ENCODE measurements at places on chromosomes 5 and 9.

DNA sequence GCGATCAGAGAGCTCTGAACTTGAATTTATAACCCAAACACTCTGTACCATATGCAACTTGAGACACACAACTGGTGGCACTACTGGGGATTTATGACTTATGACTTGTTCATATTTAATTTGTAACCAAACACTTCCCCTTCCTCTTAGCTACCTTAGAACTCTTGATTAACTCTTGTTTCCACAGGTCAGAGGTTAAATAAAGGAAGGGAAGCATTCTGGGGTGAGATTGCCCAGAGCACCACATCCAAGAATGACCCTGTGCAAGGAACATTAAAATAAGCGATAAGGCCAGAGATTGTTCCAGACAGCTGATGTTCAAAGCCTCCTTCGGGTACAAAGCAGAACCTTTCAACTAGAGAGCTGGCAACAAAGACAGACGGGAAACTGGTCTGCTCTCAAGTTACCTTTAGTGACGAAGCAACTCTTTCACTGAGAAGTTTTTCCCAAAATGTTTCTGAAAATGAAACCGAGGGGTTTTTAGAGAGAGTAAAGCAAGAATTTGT, 242.6 kb downstream of the DENND1A start:
- no peak for DNase-seq

GRCh38 chr5:168819004-168819621, 239.9 kb upstream of the PANK3 start:
- no peak for DNase-seq

GRCh38 chr5:73496984-73497457, 1.2 kb upstream of the BTF3 start:
- peak; percentile 50 for DNase-seq

- DNase-seq, result no peak
These were observed 146.4 kb downstream of the GADD45G start for GRCh38 chr9:89751079-89751825.

GRCh38 chr5:157761690-157762621, 18.4 kb downstream of the LSM11 start:
- DNase-seq, result peak; percentile 5

DNA sequence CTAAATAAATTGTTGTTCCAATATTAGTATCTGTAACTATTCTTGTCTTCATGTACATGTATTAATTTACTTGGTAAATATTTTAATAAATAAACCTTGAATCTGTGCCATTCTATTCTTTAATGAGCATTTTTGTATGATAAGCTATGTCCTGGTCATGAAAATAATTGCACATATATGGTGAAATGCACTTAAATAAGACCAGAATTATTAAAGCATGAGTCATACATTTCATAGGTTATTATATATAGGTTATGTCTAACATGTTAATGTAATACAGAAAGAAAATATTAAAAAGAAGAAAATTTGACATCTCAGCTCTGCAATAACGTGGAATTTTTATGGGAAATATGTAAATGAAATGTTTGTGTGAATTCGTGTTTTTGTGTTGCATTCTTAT, 1168.1 kb downstream of the TAF11L14 start:
- DNase-seq, result no peak

DNA sequence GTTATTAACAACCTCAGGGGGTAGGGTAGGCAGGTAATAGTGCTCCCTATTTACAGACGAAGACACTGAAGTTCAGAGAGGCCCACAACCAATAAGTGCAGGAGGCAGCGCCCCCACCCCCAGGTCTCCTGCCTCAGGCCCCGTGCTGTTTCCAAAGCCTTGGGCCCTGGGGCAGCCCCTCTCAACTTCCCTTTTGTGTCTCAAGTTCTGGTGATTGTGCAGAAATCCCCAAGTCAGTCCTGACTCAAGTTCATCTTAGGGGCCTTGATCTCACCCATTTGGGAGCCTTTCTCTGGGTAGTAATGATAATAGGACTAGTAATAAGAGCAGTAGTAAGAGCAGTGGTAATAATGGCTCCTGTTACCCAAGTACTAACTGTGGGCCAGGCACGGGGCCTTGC, 35.5 kb upstream of the ASS1 start:
- DNase-seq, result no peak

- DNase-seq, result no peak
These were observed 350.4 kb downstream of the PDE4D start for GRCh38 chr5:59542851-59543820.

- no peak for DNase-seq
These were observed 129.2 kb upstream of the PHYKPL start for GRCh38 chr5:178361657-178362445.

DNA sequence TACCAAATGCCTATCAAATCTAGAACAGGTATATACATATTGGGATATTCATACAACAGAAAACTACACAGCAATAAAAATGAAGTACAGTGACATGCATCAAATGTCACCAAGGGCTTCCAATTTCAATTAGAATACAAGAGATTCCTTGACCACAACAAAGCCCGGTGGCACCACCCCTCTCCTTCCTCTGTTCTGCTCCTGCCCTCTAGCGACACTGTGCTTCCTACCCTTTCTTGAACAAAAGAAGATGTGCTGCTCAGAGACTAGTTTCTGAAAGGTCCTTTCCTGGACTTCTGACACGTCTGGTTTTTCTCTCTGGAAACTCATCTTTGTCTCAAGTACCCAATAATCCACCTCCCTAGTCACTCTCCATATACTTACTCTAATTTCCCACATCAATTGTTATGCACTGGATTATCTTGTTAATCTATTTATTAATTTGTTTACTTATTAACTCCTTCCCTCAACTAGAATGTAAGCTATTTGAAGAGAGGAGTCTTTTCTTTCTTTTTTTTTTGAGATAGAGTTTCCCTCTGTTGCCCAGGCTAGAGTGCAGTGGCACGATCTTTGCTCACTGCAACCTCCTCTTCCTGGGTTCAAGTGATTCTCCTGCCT, 70.4 kb upstream of the CTSV start:
- no peak for DNase-seq

DNA sequence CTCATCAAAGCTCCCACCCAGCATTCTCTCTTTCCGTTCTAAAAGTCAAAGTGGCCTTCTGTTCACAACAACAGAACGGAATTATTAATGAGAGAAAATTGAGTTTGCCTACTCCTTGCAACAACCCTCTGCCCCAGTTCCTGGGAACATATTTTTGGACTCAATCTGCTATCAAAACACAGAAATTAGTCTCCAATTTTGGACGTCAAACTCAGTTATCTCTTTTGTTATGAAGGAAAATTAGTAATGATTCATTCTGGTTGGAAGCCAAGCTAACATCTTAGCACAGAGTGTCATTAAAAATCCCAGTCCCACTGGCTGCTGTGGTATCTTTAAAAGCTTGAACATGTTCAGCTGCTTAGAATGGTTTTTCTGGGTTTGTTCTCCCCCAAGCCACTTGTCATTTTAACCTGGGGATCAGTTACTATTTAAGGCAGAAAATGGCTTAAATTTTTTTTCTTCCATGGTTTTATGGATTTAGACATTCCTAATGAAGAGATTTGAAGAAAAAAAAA, 343.2 kb downstream of the TRIM32 start:
- no peak for DNase-seq

DNA sequence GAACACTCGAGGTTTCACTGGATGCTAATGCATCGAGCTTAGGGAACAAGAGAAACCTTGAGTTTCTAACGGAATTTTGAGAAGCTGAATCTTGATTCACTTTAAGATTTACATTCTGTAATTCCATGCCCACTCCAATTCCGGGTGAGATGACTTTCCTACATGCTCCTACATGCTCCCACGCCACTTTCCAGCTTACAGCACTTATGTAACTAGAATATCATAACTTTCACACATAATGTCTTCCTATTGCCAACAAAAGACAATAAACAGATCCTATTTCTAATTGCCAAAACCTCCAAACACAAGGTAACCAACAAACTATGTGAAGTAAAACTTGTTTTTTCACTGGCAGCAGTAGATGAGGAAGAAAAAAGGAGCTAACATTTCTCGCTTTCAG, 72.9 kb downstream of the ECPAS start:
- no peak for DNase-seq

GRCh38 chr9:73006986-73007385, 54.1 kb upstream of the ALDH1A1 start:
- no peak for DNase-seq

- DNase-seq, result no peak
These were observed 1.7 kb upstream of the DPH7 start for GRCh38 chr9:137580209-137580953.

DNA sequence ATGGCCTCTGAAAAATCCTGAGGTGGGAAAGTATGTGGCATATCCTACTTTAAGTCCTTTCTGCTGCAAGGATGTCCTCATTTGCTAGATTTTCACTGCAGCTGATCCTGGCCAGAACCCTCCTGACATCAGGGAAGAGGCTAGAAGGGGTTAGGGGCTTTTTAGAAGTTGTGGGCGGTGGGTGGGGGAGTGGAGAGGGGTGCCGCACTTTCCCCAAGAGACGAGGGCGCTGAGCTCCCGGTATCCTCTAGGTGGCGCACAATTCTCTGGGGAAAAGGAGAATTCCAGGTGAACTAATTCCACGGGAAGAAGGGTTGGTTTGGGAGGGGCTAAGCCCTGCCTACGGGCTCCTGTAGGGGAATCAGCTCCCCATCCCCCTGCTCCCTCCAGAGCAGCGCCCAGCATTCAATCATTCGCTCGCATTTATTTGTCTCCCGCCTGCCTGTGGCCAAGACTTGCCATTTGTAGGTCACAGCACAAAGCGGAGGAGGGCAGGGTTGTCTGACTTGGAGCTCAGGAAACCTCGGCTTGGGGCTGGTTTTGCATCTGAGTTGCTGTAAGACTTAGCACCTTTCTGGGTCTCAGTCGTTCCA, 42.9 kb upstream of the HAND1 start:
- no peak for DNase-seq

DNA sequence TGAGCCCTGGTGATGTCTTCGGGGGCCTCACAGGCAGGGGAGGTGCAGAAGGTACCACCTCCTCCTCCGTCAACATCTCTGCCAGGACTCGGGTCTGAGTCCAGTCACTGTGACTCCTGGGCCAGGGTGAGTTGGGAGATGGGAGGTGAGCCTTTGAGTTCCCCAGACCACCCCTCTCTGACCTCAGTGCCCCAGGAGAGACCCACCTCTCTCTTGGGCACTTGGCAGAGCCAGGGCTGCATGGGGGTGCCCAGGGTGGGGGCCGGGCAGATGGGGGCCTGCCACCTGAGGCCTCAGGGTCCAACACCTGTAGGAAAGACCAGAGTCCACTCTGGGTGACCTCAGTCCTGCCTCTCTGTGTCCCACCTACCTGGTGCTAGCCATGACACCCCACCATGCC, 6.8 kb downstream of the KIF12 start:
- DNase-seq, result no peak

DNA sequence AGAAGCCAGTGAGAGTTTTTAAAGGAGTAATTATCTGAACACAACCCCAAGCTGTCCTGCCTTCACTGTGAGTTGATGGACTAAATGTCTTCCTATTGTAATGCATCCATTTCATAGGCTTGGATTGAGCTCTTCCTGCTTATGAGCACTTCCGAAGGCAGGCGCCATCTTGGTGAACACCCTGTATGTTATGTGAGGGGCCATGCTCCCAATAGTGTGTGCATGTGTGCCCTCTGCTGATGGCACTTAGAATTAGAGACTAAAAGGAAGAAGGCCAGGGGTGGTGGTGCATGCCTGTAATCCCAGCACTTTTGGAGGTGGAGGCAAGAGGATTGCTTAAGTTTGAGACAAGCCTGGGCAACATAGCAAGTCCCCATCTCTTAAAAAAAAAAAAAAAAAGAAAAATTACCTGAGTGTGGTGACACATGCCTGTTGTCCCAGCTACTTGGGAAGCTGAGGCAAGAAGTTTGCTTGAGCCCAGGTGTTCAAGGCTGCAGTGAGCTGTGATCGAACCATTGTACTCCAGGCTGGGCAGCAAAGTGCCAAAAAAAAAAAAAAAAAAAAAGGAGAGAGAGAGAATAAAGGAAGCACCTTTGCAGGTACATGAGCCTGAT, 65.0 kb downstream of the C9orf152 start:
- no peak for DNase-seq

DNA sequence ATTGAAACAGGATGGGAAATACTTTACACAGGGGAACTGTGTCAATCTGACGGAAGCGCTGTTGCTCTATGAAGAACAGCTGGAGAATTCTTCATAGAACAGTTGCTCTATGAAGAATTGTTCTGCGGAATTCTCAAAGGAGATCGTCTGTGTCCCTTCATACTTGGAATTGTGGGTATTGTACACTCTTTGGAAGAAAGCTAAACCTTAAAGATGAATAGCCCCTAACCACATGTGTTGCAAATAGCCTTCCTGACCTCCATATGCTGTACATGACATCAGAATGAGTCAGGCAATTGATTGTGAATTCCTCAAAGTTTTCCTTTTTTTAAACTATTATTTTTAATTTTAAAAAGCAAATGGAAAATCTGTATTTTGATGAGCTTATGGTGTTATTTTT, 15.6 kb downstream of the NIM1K start:
- DNase-seq, result no peak

GRCh38 chr5:6543346-6543730, 89.5 kb downstream of the NSUN2 start:
- DNase-seq, result no peak

DNA sequence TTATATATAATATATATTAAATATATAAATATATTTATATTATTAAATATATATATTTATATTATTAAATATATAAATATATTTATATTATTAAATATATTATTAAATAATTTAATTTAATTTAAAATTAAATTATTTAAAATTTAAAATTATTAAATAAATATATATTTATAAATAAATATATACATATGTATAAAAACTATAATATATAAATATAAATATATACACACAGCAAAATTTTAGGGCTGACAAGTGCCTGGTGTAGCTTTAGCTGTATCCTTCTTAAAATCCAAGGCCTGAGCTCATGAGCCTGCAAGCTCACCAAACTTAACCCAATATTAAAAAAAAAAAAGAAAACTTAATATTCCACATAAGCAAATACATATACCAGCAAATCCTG, 53.2 kb downstream of the UBAP2 start:
- DNase-seq, result no peak

GRCh38 chr5:65876496-65876895, 49.9 kb upstream of the ERBIN start:
- DNase-seq, result no peak

- no peak for DNase-seq
These were observed 53.0 kb downstream of the DCP2 start for GRCh38 chr5:113029614-113030013.

GRCh38 chr5:132905938-132906337, 32.5 kb downstream of the LEAP2 start:
- DNase-seq, result no peak

- DNase-seq, result no peak
These were observed 348.8 kb upstream of the TNC start for GRCh38 chr9:115466756-115467155.

- no peak for DNase-seq
These were observed 57.2 kb downstream of the RASGRF2 start for GRCh38 chr5:81017320-81017719.

DNA sequence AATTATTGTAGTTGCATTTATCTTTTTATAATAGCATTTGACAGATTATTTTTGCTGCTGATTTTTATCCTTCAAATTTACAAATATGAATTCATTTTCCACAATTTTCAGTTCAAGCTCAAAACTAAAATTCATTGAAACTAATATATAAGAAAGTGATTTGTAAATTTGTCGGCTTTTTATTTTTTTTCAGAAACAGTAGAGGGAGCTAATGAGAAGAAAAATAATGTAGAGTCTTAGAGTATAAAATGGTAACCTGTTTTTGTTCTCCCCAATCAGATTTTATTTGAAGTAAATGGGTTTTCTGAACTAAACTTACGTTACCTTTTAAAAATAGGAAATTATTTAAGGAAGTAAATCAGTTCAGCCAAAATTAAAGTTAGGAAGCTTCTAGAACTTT, 19.2 kb downstream of the PRRC1 start:
- DNase-seq, result no peak

Measured in KG1 (cell line).